ENCODE measurements at places on chromosomes 2 and 18.

DNA sequence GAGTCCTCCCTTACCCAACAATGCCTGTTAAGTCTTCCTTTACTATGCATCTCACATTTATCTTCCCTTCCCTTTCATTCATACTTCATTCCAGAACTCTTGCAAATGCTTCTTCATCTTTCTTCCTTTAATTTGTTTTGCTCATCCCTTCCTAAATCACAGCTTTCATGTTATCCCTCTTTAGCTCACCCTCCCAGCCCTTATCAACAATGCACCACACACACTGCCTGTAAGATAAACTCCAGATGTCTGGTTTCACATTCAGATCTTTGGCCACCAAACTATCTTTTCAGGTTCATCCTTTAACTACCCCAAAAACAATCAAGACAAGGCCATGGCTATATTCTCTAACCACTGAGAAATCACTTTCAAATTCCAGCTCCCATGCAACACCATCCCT, 3.4 kb downstream of the CCDC93 start:
- no peak for DNase-seq

- DNase-seq: no peak
Observed at GRCh38 chr2:118403658-118404451, 315.6 kb downstream of the INSIG2 start.

DNA sequence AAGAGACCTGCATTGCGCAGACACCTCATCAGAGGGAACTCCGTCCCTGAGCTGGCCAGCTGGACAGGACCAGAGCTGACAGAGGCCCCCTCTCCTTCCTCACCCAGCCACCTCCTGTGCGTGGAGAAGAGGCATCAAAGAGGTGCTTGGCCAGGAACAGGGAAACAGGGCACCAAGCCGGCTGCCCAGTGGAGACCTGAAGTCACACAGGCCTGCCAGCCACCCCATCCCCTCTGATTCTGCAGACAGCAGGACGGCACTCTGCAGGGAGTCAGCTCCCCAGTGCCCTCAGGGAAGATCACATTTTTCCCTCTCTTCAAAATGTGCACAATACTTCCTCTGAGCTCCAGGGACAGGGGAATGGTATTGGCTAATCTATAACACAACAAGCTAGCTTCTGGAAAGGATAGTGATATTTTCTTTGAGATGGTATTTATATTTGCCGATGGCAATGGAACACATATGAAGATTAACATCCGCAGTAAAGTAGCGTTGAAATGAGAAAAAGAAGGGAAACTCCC, 30.5 kb downstream of the SLC1A4 start:
- no peak for DNase-seq

DNA sequence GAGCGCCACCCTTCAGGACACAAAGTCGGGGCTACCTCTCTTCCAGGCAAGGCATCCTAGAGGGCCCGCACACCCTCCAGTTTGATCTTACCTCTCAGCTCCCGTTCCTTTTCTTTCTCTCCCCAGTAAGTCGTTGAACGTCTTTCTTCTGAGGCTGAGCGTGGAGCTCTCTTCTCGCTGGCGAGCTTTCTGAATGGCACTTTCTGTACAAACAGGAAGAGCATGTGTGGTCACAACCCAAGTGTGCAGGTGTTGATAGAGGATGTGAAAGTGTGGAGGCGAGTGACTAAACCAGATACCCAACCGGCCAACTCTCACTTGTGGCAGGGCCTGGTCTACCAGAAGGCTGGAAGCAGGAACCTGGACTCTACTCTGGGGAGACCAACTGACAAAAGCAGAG, at the start of gene AFF3:
AFF3 (minus strand) TSS at position 198 of the 400 bp plus-strand sequence. CDS start 38,136 bp downstream, outside the sequence.
- DNase-seq: no peak

DNA sequence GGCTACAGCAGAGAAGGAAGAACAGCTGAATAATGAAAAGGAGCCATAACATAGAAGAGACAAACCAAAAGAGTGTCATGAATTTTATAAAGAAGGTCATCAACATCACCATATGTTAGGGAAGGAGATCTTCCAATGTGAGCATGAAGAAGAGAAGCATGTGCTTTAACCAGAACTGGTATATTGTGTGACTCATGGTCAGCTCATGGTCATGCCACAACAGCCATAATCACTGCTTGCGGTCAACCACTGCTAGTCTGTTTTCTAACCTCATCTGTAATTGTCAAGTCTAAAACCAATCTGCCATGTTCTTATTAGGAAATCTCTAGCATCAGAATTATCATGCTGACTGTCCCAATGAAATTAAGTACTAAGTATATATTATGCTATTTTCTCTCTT, 204.1 kb upstream of the VRK2 start:
- no peak for DNase-seq

- DNase-seq: no peak
Observed at GRCh38 chr2:46481198-46482193, 2.1 kb downstream of the TMEM247 start.

- DNase-seq: no peak
Observed at GRCh38 chr2:29850794-29851193, 70.6 kb downstream of the ALK start.

DNA sequence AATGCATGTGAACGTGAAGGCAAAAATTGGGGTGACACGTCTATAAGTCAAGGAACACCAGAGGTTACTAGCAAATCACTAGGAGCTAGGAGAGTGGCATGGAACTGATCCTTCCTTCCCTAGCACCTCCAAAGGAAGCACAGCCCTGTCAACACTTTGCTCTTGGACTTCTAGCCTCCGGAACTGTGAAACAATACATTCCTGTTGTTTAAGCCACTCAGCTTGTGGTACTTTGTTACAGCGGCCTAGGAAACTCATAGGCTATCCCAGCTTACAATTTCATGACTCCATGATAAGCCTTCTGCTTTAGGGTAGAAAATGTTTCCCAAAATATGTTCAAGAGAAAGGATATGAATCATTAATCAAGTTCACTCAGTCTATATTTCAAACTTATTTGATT, 798.1 kb downstream of the DCDC2C start:
- no peak for DNase-seq

DNA sequence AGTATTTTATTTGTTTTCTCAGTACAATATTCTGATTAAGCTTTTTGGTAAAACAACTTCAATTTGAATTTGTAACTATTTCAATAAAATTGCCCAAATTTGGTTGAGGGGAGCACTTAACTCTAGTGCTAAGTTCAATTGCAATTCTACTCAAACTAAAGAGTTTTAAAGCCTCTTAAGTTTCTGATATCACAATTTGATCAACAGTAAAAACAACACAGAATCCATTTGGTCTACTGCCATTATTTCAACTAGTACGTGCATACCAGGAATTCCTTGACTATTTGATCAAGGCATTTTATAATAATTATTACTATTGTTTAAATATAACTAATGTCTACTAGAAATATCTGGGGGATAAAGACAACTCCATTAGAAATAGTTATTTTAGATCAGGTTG, 150.9 kb downstream of the ROCK1 start:
- no peak for DNase-seq

DNA sequence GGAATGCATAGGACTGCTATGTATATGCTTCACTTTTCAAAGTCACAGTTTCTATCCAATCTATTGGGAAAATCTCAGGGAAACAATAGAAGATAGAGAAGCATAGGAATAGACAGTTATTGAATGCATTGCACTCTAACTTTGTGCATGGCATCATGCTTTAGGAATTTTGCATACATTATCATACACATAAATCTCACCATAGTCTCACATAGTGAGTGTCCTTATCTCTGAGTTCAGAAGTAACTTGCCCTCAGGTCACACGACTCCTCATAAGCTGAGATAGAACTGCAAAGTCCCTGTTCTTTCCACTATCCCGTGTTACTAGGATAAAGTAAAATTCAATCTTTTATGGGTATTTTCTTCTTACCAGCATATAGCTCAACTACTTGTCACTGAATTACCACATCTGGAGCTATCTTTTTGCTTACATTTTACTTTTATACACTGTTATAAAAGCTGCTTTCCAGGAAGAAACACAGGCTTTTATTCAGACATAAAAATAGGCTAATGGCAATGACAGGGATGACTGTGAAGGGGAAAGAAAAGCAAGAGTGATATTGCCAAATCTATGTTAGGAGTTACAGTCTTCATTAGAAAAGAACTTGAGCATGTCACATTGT, 666.9 kb downstream of the XIRP2 start:
- no peak for DNase-seq

GRCh38 chr2:100381240-100381639, 36.2 kb downstream of the CHST10 start:
- peak; percentile 67 for DNase-seq

All from right renal pelvis (tissue), 4 donors.